ENCODE measurements at places on chromosomes 12 and 14. TPM values are rescaled to one million over a fixed set of nuclear protein-coding genes. Genes with fewer than 3 reads are reported as not detected.

GRCh38 chr14:99769799-99770198 lies 23.4 kb upstream of the EML1 start:
- H3K36me3 ChIP-seq = no peaks in the 10 kb centered on the region
- peaks cover 8% of the 10 kb centered on the region for H3K4me1 ChIP-seq
- no peak overlapping the region for H3K4me3 ChIP-seq
- no peak for DNase-seq

GRCh38 chr12:3217683-3218079 lies 140.5 kb downstream of the TSPAN9 start:
- H3K4me3 ChIP-seq = no peak overlapping the region
- peak overlapping the region; percentile 52 for H3K27ac ChIP-seq
- no peak for DNase-seq
- peaks cover 21% of the 10 kb centered on the region for H3K4me1 ChIP-seq

DNA sequence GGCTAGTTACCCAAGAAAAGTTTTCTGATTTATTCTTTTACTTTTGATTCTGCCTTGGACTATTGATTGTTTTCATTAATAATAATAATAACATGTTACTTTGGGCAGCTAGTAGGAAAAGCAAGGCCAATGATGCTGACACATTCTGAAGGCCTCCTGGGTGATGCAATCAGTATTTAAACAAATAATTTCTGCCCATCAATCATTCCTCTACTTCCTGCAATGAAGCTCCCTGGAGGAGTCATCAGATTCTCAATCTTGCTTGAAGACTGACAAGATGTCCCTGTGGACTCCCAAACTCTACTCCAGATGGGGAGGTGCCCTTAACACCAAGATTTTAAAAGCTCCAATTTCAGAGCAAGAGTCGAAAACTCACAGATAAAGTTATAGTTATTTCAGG lies at the start of gene SPX:
Gene SPX (plus strand): TSS at position 244 of the 400 bp plus-strand sequence. CDS start 177 bp downstream, outside the sequence.
- H3K36me3 ChIP-seq = no peaks in the 10 kb centered on the region
- DNase-seq = peak; percentile 26
- H3K27ac ChIP-seq = no peak within 1 kb of the TSS
- H3K4me3 ChIP-seq = no peak within 1 kb of the TSS
- H3K4me1 ChIP-seq = no peaks in the 10 kb centered on the region

GRCh38 chr14:46672128-46672527 lies 20.5 kb upstream of the RPL10L start:
- H3K36me3 ChIP-seq = no peaks in the 10 kb centered on the region
- H3K4me3 ChIP-seq = no peak overlapping the region
- no peak overlapping the region for H3K27ac ChIP-seq
- H3K27me3 ChIP-seq = no peaks in the 10 kb centered on the region
- no peaks in the 10 kb centered on the region for H3K4me1 ChIP-seq
- no peak for DNase-seq

DNA sequence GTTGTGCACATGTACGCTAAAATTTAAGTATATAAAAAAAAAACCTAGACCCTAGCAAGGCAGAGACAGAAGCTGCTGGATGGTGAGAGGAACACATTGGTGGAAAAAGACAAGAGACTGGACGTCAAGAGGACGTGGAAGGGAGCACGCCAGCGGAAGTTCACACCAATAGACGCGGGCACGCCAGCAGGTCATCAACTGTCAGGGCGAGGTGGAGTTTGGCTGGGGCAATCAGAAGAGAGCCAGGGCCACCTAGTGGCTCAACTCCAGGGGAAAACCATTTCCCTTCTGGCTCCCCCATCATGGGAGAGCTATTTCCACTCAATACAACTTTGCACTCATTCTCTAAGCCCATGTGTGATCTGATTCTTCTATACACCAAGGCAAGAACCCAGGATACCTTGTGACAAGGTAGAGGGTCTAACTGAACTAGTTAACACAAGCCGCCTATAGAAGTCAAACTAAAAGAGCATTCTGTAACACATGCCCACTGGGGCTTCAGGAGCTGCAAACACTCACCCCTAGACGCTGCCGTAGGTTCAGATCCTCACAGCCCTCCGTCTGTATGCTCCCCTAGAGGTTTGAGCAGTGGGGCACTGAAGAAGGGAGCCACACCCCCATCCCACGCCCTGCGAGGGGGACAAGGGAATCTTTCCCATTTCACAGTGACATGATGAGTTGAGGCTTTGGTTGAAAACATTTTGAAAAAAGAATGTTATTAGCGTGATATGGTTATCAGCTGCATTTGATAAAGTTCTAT lies 702.7 kb downstream of the TMTC2 start:
- no peak overlapping the region for H3K27ac ChIP-seq
- no peaks in the 10 kb centered on the region for H3K36me3 ChIP-seq
- H3K27me3 ChIP-seq = no peaks in the 10 kb centered on the region

DNA sequence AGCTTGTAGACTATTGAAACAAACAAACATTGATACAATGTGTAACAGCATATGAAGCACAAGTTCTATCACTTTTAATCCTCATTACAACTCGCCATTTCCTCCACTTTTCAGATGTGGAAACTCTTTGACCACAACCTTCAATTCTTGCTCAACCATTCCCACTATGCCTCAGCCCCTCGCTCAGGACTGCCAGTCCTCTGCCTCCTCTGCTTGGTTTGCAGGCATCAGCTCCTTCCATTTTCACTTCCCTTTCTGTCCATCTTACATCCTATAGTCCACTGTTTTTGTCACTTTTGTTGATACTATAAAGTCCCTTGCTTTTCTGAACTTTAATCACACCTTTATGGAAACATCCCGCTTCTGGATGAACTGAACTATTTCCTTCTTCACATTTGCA lies 28.2 kb upstream of the CD27 start:
- H3K4me3 ChIP-seq = no peak overlapping the region
- H3K27me3 ChIP-seq = no peaks in the 10 kb centered on the region
- H3K4me1 ChIP-seq = no peaks in the 10 kb centered on the region
- no peak for DNase-seq

DNA sequence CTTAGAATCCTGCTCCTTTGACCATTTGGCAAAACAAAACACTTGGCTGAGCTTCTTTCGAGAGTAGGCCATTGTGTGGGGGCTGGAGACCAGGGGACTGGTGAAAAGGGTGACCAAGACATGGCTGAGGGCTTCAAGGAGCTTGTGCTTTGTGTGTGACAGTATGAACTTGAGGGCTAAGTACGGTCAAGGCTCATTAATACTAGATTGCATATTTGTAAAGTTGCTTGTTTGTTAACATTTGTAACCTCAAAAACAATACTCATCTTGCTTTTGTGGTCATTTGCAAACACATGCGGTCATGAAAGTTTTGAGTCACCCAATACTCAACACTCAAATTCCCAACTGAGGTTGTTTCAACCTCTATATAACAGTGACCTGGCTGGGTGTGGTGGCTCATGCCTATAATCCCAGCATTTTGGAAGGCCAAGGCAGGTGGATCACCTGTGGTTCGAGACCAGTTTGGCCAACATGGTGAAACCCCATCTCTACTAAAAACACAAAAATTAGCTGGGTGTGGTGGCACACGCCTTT lies 42.5 kb downstream of the ZFYVE26 start:
- peaks cover 45% of the 10 kb centered on the region for H3K36me3 ChIP-seq
- H3K27me3 ChIP-seq = no peaks in the 10 kb centered on the region
- no peak overlapping the region for H3K27ac ChIP-seq
- DNase-seq = no peak
- H3K4me1 ChIP-seq = no peaks in the 10 kb centered on the region
- no peak overlapping the region for H3K4me3 ChIP-seq

GRCh38 chr12:121454921-121455320 lies 55.0 kb downstream of the RNF34 start:
- H3K27me3 ChIP-seq = no peaks in the 10 kb centered on the region
- no peak overlapping the region for H3K4me3 ChIP-seq
- peaks cover 9% of the 10 kb centered on the region for H3K36me3 ChIP-seq
- no peaks in the 10 kb centered on the region for H3K4me1 ChIP-seq
- DNase-seq = no peak

- H3K4me3 ChIP-seq = no peak overlapping the region
- no peaks in the 10 kb centered on the region for H3K36me3 ChIP-seq
- peak overlapping the region; percentile 46 for H3K27ac ChIP-seq
- H3K4me1 ChIP-seq = peaks cover 3% of the 10 kb centered on the region
- no peaks in the 10 kb centered on the region for H3K27me3 ChIP-seq
Observed at GRCh38 chr12:100234166-100234565, 32.7 kb downstream of the DEPDC4 start.

DNA sequence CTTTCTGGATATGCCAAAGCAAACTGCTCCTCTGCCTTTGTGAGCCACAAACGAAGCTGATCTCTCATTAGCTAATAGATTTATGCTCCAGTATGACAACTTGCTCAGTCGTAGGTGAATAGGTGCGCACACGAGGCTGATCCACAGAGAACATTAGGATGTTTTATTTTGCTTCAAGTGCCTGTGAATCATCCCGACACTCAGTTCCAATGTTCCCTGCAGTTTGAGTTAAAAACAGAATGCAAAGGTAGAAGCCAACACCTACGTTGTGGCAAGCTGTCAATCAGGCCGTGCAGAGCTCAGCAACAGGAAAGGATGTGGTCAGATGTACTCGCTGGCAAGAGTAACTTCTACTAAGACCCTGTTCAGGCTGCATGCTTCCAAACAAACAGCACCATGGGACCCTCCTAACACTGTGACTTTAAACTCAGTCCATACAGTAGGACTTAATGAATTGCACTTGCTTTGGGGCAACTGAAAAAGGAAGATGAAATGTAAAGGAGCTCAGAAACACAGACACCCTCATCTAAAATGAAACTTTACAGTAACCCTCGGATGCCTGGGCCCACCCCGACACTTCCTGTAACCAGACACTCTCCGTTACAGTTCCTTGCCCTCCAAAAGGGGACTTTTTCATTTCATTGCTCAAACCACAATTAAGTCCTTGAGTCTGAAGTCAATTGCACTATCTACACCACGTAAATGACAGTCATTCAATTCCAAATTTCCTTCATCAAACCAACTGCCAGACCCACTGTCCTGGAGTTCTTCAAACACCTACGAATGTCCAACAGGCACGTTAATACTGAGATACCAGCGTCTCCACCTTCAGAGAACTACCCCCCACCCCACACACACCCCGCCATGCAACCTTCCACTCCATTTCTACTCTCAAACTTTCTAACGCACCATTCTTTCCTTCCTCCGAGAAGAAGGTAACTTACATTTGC lies 1.6 kb downstream of the CCDC88C start:
- DNase-seq = no peak
- H3K27ac ChIP-seq = no peak overlapping the region
- no peaks in the 10 kb centered on the region for H3K4me1 ChIP-seq
- H3K4me3 ChIP-seq = no peak overlapping the region
- no peaks in the 10 kb centered on the region for H3K36me3 ChIP-seq

DNA sequence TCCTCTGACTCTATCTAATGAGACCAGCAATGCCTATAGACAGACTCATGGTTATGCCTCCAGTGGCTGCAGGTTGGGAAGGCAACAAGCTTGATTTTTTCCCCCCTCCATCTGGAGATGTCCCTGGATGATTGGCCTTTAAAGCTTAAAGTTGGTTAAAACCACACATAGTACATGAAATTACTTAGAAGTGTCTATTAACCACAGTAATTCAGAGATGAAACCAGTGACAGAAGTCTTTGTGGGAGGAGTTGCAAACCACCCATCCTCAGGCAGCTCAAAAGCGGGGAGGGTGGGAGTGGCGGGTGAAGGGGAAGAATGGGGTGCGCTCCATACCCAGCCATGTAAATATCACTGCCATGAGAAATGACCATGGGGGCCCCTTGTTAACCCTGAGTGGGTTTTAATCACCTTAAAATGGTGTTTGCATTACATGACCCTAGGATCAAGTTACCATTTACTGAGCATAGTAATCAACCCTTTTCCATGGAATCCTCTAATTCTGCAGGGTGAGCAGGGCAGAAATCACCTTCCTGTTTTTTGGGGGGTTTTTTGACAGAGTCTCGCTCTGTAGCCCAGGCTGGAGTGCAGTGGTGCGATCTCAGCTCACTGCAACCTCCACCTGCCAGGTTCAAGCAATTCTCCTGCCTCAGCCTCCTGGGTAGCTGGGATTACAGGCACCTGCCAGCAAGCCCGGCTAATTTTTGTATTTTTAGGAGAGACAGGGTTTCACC lies 133.5 kb downstream of the FOXN3 start:
- H3K36me3 ChIP-seq = peaks cover 10% of the 10 kb centered on the region
- H3K27ac ChIP-seq = no peak overlapping the region
- DNase-seq = no peak
- H3K27me3 ChIP-seq = no peaks in the 10 kb centered on the region
- no peaks in the 10 kb centered on the region for H3K4me1 ChIP-seq

- no peak for DNase-seq
- H3K27me3 ChIP-seq = no peaks in the 10 kb centered on the region
- no peaks in the 10 kb centered on the region for H3K4me1 ChIP-seq
- H3K36me3 ChIP-seq = no peaks in the 10 kb centered on the region
- H3K4me3 ChIP-seq = no peak overlapping the region
Observed at GRCh38 chr14:47300796-47301195, 374.6 kb downstream of the MDGA2 start.

DNA sequence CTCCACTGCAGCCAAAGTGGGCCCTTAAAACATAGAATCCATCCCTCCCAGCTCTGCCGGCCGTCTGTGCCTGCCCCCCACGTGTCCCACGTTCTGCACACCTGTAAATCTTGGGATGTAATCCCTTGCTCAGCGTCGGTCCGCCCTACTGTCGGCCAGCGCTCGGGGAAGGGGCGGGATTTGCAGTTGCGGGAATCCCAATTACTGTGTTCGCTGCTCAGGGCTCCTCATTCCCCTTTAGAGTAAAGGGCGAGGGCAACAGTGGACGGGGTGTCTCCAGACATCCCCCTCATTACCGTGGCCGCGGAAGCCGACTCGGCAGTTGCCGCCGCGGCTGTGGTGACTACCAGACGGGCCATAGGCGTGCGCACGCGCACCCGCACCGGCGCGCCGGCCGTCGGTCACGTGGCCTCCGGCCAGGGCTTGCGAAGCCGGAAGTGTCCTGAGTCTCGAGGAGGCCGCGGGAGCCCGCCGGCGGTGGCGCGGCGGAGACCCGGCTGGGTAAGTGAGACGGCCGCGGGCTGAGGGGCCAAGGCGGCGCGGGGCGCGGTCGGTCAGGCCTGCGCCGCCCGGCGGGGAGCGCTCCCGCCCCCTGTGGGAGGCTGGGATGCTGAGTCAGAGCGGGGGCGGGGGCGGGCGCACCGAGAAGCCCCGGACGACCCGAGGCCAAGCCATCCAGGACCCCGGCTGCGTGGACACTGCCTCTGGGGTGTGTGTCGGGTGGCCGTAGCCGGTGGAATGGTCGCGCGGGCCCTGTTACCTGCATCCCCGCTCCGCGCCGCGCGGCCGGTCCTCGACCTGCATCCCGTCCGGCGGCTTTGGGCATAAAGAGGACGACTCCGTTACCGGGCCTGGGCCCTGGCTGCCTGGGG lies at the start of gene TBK1:
Gene TBK1 (plus strand): TSS at position 434 of the 872 bp plus-strand sequence. CDS start 3,751 bp downstream, outside the sequence.
- H3K27me3 ChIP-seq = no peaks in the 10 kb centered on the region
- peak within 1 kb of the TSS; percentile 89 for H3K4me3 ChIP-seq
- H3K27ac ChIP-seq = peak within 1 kb of the TSS; percentile 93
- peak; percentile 84 for DNase-seq

Gene SLC7A7
- total RNA-seq = 1.4 TPM

Gene DAZAP2
- 77.2 TPM for total RNA-seq

Gene TBC1D30
- 0.18 TPM for total RNA-seq

Gene KRT8
- total RNA-seq = 14.2 TPM

Gene ACSS3
- 1.4 TPM for total RNA-seq

Gene KRT77
- total RNA-seq = not detected

Measured in IMR-90 (cell line).